ENCODE measurements at places on chromosomes 7 and 10.

DNA sequence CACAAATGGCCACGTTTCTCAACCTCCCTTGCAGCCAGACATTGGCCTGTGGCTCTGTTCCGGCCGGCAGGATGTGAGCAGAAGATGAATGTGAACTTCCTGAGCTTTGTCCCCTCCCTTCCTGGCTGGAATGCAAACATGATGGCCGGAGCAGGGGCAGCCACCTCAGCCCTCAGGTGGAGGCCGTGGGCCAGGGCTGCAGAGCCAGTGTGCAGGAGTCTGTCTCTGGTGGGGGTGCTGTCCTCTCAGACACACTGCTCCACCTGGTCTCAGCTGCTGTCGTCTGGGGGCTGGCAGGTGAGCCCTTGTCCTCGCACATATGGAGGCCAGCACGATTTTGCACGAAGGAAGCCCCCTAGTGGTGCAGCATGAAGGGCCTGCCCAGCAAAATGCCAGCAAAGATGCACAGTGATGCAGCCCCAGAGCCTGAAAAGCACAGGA, 25.3 kb upstream of the PWWP2B start:
- no peak for DNase-seq

DNA sequence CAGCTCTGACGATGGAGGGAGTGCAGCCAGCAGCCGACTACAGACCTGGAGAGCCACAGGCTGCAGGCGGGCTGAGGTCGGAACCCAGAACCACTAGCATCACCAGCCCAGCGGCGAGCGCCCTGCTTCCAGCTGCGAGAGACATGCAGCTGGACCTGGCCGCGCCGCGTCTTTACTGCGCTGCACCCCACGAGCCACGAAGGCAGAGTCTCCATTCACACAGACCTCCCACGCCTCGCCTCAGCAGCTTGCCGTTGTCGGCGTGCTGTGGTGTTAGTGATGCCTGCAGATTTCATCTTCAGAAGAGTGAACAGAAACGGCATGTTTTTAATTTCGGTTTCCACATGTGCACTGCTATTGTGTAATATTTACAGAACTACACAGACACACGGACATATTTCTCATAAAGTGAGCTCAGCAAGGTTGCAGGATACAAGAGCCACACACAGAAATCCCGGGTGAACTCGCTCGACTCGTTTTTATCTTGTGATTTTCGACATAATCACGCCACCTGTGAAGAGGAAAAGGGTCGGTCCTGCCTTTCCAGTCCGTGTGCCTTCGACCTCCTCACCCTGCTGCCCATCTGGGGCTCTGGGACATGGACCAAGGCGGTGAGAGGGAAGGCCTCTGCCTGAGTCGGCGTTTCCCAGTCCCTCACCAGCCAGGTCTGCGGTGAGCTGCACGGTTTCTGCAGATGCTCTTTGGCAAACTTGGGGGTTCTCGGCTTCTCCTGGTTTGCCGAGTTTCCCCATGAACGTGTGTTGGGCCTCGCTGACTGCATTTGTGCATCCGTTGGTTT, 252.2 kb downstream of the ELFN1 start:
- DNase-seq: no peak

- peak; percentile 84 for DNase-seq
Measured at GRCh38 chr7:27167916-27168264, 2.6 kb upstream of the HOXA9 start.

DNA sequence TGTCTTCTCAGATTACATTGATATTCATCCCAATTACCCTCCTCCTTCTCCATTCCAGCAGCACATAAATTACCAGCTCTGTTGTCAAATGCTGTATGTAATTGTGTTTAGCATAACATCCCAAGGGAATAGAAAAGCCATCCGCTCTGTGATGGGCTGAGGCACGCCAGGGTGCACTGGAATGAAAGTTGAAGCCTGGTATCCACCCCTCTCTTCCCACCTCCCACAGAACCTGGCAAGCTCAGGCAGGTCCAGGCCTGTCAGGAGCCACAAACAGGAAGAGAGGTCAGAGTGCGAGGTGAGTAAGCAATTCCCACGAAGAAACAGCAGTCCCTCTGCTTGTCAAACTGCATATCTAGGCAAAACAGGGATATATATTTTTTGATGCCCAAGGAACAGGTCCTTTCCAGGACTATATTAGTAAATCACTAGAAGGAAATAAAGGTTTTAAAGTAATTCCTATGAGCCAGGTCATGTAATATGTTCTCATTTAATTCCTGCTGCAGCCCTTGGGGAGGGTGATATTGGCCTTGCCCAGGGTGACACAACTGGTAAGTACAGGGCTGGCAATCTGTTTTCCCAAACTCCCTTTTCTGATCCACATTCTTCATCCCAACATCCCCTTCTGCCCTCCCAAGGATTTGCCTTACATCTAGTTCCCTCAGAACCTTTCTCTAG, 155.6 kb upstream of the GHITM start:
- DNase-seq: no peak

- DNase-seq: no peak
Measured at GRCh38 chr10:127849921-127850320, 42.8 kb downstream of the CLRN3 start.

DNA sequence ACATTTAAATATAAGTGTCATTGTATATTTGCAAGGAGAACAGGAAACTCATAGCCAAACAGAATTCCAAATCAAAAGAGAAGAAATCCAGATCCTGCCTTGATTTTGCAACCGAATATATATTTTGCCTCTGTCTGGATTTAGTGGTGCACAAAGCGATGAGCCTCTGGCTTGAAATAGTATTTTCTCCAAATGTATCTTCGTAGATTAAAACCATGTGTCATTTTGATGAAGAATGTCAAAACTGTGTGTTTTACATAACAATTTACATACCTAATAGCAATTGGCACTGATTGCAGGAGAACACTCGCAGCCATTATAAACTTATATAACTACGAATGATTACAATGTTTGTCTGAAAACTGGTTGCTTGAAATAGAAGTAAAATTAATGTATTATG, 156.4 kb downstream of the ARID5B start:
- no peak for DNase-seq

GRCh38 chr10:133124357-133125211, 35.4 kb upstream of the KNDC1 start:
- DNase-seq: no peak

- no peak for DNase-seq
Measured at GRCh38 chr10:4810092-4810491, 15.9 kb upstream of the AKR1E2 start.

- DNase-seq: no peak
Measured at GRCh38 chr7:152617056-152617455, 58.9 kb downstream of the XRCC2 start.

DNA sequence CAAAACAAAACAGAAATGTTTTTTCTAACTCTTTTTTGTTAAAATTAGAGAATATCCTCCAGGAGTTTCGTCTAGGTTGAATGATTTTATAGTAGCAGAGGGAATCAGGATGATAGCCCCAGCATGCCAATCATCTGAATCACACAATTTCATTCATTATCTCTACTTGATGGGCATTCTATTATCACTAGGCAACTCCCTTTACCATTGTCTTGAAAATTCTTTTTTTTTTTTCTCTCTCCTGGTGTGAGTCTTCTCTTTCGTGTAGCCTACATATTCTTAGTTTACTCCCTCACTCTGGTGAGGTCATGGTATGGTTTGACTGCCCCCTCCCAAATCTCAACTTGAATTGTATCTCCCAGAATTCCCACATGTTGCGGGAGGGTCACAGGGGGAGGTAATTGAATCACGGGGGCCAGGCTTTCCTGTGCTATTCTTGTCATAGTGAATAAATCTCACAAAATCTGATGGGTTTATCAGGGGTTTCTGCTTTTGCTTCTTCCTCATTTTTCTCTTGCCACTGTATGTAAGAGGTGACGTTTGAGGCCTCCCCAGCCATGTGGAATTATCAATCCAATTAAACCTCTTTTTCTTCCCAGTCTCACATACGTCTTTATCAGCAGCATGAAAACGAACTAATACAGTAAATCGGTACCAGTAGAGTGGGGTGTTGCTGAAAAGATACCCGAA, 105.0 kb downstream of the OTUD1 start:
- DNase-seq: no peak

DNA sequence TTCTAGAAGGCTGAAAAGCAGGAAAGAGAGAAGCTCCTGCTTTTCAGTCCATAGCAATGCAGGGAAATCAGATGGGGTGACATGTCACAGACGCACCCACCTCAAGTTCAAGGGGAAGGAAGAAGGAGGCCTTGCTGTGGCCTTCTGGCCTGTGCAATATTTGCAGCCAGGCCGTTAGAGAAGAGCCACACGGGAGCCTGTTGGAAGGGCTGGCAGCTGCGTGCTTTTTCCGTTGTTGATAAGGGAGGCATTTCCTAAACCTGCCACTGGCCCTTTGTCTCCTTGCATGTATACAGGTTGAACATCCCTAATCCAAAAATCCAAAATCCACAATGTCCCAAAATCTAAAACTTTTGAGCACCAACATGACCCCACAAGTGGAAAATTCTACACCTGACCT, 492.5 kb upstream of the ZMIZ1 start:
- DNase-seq: no peak

DNA sequence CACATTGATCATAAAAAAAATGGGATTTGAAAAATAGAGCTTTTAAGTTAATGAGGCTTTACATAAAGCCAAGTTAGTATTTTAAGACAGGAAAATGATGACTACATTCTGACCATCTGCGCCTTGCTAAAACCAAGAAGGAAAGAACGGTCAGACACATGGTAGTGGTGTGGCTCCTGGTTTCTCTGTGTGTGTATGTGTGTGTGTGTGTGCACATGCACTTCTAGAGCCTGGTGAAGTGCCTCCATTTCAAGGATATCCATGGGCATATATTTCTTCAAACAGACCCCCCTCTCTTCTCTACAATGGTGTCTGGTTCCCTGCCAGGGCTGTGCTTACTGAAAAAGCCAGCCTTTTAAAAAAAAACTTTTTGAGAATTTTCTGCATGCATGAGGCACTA, 80.9 kb downstream of the FRMPD2 start:
- no peak for DNase-seq

DNA sequence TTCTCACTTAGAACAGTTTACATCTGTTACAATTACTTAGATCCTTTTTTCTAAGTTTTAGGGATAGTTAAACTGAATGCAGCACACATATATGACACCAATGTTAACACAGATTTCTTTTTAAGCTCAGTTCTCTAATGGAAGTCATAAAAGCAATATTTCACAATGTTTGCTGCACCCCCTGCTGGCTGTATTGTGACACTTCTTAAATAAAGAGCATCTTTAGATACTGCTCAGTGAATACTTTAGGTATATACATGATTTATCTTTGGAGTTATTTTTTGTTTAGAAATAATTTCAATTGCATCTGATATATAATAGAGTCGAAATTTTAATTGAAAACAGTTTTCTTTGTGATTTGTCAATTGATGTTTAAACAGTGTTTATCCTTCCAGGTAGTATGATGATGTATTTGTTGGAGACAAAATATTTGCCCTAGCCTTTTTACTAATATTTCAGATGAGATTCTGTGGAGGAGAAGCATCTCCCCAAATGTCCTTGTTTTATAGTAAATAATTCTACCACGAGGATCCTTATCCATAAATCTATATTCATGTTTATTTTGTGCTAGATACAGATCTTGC, 174.4 kb downstream of the ST7 start:
- DNase-seq: peak; percentile 65

DNA sequence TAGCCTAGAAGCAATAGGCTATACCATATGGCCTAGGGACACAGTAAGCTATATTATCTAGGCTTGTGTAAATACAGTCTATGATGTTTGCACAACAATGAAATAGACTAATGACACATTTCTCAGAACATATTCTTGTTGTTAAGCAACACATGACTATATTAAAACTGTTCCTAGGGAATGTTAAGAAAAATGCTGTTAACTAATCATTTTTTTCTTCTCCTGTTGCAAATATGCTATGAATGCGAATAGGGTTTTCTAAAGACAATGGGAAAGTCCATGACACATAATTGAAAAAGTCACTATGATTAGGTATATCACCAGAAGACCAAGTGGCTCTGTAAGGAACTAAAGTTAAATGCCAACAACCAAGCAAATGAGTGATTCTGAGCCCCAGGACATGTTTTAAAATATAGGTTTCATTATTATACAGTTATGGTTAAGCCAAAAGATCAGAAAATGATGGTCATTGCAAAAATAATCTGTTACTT, 454.0 kb upstream of the SORCS1 start:
- DNase-seq: peak; percentile 23

- DNase-seq: peak; percentile 11
Measured at GRCh38 chr10:91541481-91541880, 91.4 kb downstream of the PPP1R3C start.

GRCh38 chr7:2972835-2973161, 70.9 kb downstream of the CARD11 start:
- no peak for DNase-seq

- peak; percentile 91 for DNase-seq
Measured at GRCh38 chr10:72097448-72098300, 9.3 kb upstream of the SPOCK2 start.

- no peak for DNase-seq
Measured at GRCh38 chr10:4673279-4674040, 152.5 kb upstream of the AKR1E2 start.

GRCh38 chr7:51261117-51261835, 55.3 kb downstream of the COBL start:
- DNase-seq: no peak

DNA sequence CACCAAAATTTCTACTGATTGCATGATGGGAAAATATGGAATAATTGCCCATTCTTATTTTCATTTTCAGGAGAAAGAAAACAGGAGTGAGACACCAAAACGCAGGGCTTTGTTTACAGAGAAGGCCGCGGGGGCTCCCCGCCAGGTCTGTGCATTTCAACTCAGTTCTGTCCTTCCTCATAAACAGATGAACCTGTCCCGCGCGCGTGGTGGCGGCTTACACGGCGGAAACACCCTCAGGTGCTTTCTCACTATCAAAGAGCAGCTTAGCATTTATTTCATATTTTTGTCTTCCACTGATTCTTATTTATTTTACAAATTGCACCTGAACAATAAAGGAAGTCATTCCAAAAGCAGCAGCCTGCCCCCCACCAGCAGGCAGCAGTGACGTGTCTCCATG, 579.4 kb downstream of the PTPRN2 start:
- DNase-seq: no peak

GRCh38 chr10:31121757-31122577, 90.3 kb upstream of the ZNF438 start:
- peak; percentile 78 for DNase-seq

GRCh38 chr10:48519481-48520183, 85.2 kb downstream of the ARHGAP22 start:
- DNase-seq: no peak

GRCh38 chr7:153532326-153532725, 519.9 kb upstream of the DPP6 start:
- DNase-seq: no peak

- DNase-seq: no peak
Measured at GRCh38 chr7:12861070-12861469, 173.6 kb downstream of the ARL4A start.

GRCh38 chr7:91835826-91836368, 44.6 kb downstream of the MTERF1 start:
- DNase-seq: peak; percentile 22
